ENCODE measurements at places on chromosomes 4 and X.

GRCh38 chr4:48571471-48571870 is 81.4 kb downstream of the ZAR1 start:
- DNase-seq = no peak

DNA sequence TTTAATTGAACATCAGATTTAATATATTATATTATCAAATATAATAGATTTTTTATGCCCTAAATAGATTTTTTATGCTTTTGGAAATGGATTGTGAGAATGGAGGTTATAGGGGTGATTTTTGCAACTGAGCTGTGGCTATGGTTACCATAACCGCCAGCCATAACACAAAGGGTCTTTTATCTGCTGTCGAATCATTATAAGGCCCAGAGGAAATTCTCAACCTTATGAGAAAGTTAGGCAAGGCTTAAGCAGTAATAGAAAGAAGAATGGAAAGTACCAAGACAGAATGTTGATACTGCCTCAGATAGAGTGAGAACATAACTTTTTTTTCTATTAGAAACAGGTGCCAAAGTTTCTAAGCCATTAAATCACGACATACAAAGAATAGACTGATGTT is 26.3 kb upstream of the CXCL6 start:
- DNase-seq = no peak

DNA sequence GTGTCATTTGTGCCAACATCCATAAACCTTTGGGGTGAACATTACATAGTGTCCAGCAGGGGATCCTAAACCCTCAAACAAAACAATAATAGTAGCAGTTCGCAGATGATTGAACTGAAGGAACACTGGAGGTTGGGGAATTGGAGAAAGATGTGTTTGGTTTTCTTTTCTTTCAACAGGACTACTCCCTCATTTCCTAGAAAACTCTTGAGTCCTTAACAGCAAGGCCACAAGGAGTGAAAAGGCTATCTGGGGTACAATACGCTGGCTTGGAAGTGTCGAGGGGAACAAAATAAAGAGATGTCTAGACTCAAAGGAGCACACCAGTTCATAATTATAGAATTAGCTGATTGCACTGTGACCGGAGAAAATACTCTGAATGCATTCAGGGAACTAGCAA is 72.1 kb downstream of the IDS start:
- DNase-seq = no peak

DNA sequence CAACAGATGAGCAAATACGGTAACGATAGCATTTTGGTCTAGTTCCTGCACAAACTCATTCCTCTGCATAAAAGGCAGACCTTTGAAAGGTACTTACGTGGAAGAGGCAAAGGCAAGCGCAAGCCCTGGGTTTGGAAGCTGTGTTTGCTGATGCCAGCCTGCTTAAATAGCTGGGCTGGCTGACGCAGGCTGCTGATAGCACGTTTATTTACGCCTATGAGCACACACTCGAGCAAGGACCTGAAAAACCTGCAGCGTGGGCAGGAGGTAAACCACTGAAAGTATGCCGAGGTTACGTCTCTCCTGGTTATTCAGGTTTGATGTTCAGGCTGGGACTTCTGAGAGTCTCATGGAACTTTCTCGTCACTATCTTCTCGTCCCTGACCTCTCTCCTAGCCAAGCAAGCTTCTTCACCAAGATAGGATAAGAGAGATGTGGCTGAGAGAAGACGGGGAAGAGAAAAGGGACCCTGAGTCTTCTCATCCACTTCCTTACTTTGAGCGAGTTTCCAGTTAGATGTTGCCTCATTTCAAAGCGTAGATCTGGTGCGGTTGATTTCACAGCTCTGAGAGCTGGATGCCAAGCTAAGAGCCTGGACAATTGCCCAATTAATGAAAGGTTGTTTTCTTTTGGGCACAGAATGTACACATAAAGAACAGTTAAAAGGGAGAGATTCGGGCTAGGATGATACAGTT is at the start of gene HOPX:
TSS of gene HOPX (minus strand) at position 139 of the 695 bp plus-strand sequence. CDS start 23,480 bp downstream, outside the sequence.
- peak; percentile 31 for DNase-seq

- no peak for DNase-seq
These were observed 90.3 kb upstream of the TBL1X start for GRCh38 chrX:9374555-9374954.

DNA sequence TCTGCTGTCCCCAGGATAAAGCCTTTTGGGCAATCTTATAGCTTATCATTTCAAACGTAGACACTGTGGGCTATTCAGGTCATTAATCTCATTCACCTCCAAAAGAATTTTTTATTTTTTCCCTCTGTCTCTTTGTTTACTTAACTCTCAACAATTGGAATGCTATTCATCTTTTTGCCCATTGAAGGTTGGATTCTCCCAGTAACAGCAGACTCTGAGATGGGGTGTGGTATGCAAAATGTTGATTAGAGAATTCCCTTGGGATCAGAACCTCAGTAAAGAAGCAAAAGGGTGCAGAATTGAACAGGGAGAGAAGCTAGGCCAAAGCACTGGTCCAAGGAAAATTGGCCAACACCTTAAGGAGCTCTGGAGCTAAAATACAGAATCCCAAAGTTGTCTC is 60.4 kb downstream of the CAMK2D start:
- DNase-seq = no peak

- DNase-seq = no peak
These were observed 131.6 kb upstream of the MED14 start for GRCh38 chrX:40866893-40867292.

- no peak for DNase-seq
These were observed 81.5 kb upstream of the CD99 start for GRCh38 chrX:2609431-2610238.

GRCh38 chr4:4913628-4914027 is 54.2 kb downstream of the MSX1 start:
- DNase-seq = no peak

DNA sequence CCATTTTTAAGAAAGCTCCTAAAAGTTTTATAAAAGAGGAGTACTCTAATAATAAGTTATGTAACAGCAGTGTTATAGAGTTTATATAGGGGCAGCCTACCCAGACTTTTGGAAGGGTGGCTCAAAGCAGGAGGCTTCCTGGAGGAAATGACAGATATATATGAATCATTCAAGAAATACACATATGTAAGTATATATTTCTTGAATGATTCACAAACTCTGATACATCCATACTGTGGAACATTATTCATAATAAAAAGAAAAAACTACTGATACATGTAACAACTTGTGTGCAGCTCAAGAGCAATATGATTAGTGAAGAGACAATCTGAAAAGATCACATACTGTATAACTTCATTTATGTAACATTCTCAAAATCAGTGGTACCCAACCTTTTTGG is 166.2 kb downstream of the WDFY3 start:
- DNase-seq = no peak

GRCh38 chrX:19075754-19076153 is 46.5 kb downstream of the ADGRG2 start:
- DNase-seq = no peak
